Muscle of leg (tissue), 16 donors: ENCODE measurements at places on chromosomes 16 and 17. TPM values are rescaled to one million over a fixed set of nuclear protein-coding genes. Genes with fewer than 3 reads are reported as not detected.
A peak's percentile ranks its signal among the peaks of the same experiment; 100 is the strongest.

DNA sequence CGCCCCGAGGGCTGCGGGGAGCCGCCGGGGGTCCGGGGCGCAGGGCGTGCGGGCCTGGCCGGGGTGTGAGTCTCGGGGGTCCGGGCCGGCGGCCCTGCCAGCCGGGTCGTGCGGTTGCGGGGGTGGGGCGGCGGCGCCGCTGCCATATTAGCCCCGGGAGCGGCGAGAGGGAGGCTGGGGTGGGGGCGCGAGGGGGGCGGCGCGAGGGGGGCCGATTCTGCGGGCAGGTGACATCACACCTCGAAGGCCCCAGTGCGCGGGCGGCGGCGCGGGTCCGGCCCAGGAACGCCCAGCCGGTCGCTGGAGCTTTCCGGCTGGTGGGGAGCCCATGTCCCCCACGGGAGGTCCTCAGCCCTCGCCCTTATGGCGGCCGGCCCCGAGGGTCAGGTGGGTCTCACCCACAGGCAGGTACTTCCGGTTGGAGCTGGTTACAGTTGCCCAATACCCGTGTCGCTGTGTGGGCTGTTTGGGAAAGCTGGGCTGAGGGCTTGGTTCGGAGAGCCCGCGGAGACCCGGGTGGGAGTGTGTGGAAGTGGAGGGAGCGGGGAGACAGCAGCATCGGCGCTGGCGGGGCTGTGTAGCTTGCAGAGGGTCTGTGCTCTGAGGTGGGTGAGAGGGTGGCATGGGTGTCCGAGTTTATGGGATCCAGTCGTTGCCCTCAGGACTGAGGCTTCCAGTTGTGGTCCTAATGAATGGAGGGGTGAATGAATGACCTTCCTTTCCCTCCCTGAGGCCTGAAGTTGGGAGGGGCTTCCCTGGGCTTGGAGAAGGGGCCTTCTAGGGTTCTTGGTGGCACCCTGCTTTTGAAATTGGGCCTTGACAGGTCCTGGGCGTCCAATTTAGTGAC is 804 bp downstream of the ATP6V0C start:
- peak; percentile 38 for DNase-seq

GRCh38 chr16:80883159-80883642 is 78.8 kb upstream of the CDYL2 start:
- no peak for DNase-seq

DNA sequence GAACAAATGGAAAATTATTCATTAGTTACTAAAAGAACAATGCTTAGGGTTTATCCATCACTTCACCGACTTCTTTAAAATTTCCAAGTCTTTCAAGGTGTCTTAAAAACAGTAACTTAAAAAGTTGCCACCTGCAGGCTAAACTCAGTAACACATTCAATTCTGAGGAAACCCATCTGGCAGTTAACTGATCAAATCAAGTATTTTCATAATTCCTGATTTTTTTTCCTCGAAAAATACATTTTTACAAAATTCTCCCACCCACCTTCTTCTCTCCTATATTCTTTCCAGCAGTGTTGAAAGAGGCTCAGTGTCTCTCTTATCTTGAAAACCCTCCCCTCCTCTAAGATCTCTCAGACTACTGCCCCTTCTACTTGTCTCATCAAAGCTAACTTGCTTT is 29.9 kb downstream of the PARN start:
- peak; percentile 25 for DNase-seq

- DNase-seq = no peak
These were observed 92.0 kb upstream of the CHMP6 start for GRCh38 chr17:80899402-80900268.

GRCh38 chr17:62955841-62956352 is 10.1 kb upstream of the TANC2 start:
- DNase-seq = no peak

- DNase-seq = no peak
These were observed 215.6 kb downstream of the GRIN2A start for GRCh38 chr16:9966569-9967157.

DNA sequence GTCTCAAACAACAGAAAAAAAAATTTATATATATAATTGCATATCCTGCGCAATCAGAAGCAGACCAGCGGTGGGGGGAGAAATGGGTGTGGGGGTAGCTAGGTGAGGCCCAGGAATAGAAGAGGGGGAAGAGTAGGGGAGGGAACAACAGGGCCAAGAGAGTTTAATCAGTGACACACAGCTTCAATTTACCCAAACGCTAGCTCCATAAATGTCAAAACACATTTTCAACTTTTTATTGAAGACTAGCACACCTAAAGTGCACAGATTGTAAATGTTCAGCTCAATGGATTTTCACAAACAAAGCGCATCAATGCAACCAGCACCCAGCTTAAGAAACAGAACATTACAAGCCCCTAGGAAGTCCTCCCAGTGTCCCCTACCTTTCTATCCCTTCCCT is 24.8 kb upstream of the NAGS start:
- DNase-seq = no peak

GRCh38 chr17:19237389-19238166 is 412 bp downstream of the EPN2 start:
- DNase-seq = peak; percentile 60

DNA sequence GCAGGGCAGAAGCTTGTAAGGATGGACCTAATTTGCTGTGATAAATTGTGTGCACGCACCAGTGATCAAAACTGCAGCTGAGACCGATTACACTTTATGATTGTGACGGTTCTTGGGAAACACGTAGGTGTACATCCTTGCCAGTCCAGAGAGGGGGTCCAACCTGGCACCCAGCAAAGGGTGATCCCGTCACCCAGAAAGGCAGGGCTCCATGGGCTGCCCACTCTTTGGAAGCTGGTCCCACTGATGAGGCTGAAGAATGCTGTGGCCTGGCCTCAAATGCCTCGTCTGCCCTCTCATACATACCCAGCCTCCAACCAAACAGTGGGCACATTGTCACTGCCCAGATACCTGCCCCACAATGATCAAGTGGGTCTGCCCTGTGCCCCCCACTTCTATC is 132.0 kb downstream of the C16orf78 start:
- DNase-seq = no peak

DNA sequence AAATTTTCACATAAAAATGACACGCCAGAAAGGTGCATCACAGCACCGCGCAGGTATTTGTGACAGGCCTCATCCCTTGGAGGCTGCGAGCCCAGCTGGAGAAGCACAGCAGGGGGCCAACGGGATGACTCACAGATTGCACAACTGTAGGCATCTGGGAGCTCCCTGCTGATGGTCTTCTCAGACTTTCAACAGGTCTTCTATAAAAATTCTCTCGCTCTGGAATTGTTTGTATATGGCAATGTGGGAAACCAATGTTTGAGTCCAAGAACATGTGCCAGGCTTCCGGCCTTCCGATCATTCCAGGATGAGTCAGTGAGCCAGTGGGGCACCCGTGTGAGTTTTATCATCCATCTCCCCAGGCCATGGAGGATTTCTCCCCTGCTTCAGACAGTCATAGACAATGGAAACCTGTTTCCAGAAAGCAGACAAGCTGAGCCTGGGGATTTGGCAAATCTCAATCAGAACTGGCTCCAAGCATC is 24.1 kb upstream of the ADORA2B start:
- DNase-seq = no peak

GRCh38 chr16:54290833-54291655 is 4.5 kb upstream of the IRX3 start:
- no peak for DNase-seq

GRCh38 chr17:66842959-66843358 is 8.0 kb downstream of the CACNG5 start:
- DNase-seq = no peak

- DNase-seq = peak; percentile 32
These were observed 487 bp downstream of the TSR1 start for GRCh38 chr17:2335726-2336214.

GRCh38 chr16:55662644-55663031 is 6.8 kb downstream of the SLC6A2 start:
- peak; percentile 98 for DNase-seq

DNA sequence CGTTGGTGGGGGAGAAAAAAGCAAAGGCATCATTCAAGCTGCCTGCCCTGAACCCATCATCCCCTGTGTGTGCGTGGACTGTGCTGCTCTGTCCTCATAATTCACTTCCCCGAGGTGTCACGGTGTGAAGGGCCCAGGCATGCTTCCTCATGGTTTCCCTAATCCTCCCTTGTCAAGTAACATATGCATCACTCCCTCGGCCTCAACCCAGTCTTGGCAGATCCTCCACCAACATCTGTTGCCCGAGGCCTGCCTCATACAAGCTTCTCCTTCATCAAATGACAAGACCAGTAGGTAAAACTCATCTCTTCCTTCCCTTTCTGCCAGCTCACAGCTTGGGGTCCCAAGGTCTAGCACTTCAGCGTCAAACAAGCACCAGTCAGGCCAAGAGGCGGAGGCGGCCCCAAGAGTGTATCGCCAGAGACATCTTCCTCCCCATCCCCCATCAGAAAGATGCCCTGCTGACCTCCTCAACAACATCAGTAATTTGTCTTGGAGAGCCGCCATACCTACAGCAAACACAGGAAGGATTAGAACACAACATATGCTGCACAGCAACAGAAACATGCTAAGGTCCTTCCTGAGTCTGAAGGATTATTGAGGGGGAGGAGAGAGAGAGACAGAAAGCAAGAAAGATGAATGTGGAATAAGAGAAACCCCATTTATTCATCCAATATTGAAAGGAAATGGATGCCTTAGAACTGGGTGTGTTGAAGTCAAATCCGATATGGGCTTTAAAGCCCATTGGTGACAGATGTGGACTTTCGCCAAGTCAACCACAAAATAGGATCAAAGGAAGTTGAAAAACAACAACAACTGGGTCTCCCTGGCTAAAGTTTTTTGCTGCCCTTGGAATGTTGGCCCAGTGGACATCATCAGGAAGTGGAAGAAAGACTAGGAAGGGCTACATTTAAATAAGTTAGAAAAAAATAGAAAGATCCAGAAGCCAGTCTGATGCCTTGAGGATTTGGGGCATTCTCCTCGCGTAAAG is 38.4 kb downstream of the SOX9 start:
- peak; percentile 66 for DNase-seq

DNA sequence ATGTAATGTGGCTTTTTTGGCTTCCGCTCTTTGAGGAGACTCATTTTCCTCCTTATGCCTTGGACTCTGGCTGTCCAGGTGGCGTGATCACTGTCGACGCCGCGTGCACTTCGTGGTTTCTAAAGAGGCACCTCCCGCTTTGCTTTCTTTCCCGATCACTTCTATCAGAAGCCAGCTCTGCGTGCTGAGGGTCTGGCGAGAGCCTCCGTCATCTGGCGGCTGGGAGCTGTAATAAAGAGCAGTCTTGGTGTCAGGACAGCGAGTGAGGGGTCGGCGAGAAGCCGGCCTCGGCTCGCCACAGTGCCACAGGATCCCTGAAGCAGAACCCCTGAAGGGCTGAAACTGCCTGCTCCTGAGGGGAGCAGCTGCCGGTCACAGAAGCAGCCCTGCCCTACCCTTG is 7.4 kb downstream of the ZNF750 start:
- DNase-seq = no peak

DNA sequence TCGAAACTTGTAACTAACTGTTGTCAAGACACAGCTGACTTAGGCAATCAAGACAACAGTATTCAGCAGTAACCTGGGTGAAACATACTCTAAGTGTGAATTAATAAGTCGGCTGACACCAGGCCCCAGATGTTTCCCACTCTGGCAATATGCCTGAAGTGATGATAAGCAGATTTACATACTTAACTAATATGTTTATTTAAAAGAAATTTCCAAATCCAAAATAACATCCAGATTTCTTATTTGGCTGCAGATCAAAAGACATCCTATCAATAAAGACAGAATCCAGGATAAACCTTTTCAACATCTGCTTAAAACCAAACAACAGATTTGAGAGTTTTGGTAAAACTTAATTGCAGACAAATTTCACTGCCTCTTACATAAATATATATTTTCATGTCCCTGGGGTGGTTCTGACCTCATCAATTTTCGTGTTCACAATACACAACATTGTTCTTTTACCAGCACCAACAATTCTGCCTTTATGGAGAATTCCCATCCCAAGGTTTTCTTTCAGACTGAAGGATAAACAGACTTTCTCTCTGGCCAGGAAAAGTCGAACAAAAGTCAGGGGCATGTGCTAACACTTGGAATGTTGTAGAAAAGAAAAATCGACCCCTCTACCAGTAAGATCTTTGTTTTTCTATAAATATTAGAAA is 45.1 kb upstream of the TOX3 start:
- peak; percentile 32 for DNase-seq

DNA sequence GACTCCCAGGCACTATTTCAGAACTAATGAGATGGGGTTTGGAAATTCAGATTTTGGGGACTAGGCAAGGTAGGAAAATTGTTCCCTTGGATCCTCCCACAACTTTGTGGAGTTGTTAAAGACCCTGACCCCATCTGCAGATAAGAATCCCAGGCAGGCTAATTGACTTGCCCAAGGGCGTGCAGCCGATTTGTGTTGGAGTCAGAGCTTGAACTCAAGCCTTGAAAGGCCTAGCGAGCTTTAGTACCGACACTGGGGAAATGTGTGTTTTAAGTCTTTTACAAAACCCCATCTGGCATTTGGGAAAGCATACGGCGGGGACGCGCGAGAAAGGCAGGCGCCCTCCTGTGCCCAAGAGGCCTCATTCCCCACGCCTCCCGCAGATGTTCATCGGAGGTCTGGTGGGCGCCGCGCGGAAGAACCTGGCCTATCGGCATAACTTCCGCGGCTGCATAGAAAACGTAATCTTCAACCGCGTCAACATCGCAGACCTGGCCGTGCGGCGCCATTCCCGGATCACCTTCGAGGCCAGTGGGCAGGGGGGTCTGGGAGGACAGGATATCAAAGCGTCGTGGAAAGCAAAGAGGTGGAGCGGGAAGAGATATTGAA is 4.3 kb downstream of the CNTNAP1 start:
- no peak for DNase-seq

GRCh38 chr17:28567604-28568003 is 3.7 kb downstream of the PIGS start:
- no peak for DNase-seq

The ADORA2B gene
- polyA plus RNA-seq = 4.6 TPM

The TP53TG3B gene
- not detected for polyA plus RNA-seq

The STAT3 gene
- 47.2 TPM for polyA plus RNA-seq

The CCDC200 gene
- polyA plus RNA-seq = 5.5 TPM

The MYH3 gene
- polyA plus RNA-seq = 16,147 TPM

The CD300LG gene
- 2.4 TPM for polyA plus RNA-seq

The SLC13A2 gene
- polyA plus RNA-seq = not detected

The CCL2 gene
- polyA plus RNA-seq = 52.6 TPM

The MAP3K14 gene
- polyA plus RNA-seq = 9.8 TPM

The KCNH6 gene
- not detected for polyA plus RNA-seq
